Left lung (tissue), 14 donors: ENCODE measurements at places on chromosomes 2 and 18. TPM values are rescaled to one million over a fixed set of nuclear protein-coding genes. Genes with fewer than 3 reads are reported as not detected.

Gene TYMS
- 117 TPM for polyA plus RNA-seq

Gene SLC14A1
- 1.7 TPM for polyA plus RNA-seq

- DNase-seq, result no peak
These were observed 100.3 kb downstream of the IRS1 start for GRCh38 chr2:226699321-226699720.

GRCh38 chr2:226800941-226801784 is 1.5 kb upstream of the IRS1 start:
- peak; percentile 84 for DNase-seq

DNA sequence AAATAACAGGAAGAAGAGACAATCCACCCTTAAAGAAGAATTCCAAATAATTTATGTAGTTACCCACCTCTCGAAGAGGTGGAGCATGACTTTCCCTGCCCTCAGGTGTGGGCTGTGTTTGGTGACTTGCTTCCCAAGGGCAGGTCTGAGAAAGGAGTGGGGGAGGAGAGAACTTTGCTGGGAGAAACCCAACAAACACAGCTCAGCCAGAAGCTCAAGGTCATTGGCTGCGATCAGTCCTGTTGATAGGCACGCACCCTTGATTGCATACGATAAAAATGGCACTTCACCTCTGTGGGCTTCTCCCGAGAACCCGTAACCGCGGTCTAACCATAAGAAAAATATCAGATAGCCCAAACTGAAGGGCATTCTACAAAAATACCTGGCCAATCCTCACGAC is 157.5 kb upstream of the ID2 start:
- DNase-seq, result no peak

- no peak for DNase-seq
These were observed 9.8 kb downstream of the REL start for GRCh38 chr2:60891180-60891579.

- no peak for DNase-seq
These were observed 251.4 kb upstream of the STON1 start for GRCh38 chr2:48278590-48278989.

GRCh38 chr2:137870682-137871081 is 93.6 kb upstream of the HNMT start:
- no peak for DNase-seq

DNA sequence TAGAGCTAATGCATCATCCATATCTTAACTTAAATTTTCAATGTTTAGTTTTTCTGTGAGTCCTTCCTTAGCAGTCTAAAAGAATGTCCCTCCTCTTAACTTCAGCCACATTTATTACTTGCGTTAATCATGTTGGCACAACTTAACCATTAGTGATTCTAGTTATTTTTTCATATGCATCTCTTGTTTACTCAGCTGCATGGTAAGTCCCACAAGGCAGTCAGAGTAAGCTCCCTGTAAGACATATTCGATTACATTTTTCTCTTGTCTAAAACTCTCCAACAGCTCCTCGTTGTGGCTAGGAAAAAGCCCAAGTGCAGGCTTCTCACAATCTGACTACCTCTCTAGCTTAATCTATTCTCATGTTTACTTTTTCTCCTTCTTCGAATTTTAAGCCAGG is 2045.3 kb upstream of the PIK3C3 start:
- no peak for DNase-seq

DNA sequence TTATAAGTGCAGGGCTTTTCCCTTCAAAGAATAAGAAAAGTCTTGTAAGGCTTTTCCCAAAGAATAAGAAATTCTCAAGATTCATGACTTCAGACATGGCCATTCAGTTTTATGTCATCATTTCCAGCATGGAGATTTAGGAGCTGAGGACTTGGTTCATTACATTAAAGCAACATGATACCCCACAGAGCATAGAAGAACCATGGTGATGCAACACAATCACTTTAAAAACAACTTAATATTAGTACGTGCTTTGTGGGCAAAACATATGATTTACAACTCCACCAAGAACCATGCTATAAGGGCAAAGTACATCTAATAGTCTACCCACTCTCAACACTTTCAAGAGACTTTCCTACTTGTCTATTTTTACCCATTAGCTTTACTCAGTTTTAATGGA is 214.4 kb downstream of the SRBD1 start:
- no peak for DNase-seq

Gene C2orf81
- 5.4 TPM for polyA plus RNA-seq

DNA sequence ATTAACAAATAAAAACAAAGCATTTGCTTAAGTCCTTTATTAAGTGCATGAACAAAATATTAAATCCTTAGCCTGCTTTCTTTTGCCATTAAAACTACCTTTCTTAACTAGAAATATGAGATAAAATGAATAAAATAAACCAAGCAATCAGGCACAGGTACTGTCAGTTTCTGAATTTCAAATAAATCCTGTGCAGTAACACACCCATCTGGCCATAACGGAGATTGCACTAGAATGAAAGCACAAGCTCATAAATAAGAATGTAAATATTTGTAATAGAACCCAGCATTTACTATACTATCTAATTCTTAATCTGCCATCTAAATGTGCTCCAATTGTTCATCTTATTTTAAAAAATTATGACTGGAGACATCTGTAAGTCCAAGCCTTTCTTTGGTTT is 31.9 kb downstream of the PRKRA start:
- DNase-seq, result no peak
